ENCODE measurements at places on chromosomes 6 and 20.

DNA sequence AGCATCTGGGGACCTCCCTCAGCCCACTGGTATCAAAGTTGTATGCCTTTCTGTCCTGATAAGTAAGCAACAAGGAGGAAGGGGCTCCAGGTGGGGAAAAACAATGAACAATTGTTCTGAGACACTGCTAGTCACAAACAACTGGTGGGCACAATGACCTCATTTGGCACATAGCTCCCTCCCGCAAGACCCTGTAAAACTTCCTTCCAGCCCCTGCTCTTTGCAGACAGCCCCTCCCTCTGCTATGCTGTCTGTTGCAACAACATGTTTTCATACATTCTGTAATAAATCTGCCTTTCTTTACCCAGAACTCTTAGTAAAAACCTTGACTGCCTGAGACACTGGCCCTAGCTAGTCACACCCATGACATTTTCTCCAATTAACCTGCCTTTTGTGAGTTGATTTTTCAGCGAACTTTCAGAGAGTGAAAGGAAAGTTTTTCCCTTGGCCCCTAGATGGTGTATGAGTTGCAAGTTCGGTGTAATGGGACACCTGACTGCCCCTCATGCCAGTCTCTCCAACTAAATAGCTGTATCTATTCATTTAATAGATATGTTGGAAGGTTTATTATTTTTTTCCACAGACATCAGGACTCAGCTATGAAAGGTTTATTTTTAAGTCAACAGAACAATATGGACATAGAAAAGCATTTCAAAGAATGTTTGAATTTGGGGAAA lies 142.3 kb upstream of the SLC22A16 start:
- no peak overlapping the region for H3K27ac ChIP-seq
- no peaks in the 10 kb centered on the region for H3K27me3 ChIP-seq
- peaks cover 9% of the 10 kb centered on the region for H3K36me3 ChIP-seq
- no peak for DNase-seq
- no peak overlapping the region for H3K4me3 ChIP-seq

DNA sequence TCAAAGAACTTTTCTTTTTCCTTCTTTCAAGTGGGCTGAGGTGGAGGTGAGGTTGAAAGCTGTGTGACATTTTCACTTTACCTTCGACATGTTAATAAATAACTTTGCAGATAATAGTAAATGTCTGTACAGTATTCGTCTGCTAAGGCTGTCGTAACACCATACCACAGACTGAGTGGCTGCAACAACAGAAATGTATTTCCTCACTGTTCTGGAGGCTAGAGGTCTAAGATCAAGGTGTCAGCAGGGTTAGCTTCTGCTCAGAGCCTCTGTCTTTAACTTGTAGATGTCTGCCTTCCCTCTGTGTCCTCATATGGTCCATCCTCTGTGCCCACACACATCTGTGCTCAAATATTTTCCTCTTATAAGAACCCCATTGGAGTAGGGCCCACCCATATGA lies 14.9 kb downstream of the PHACTR2 start:
- H3K27ac ChIP-seq = no peak overlapping the region
- no peak overlapping the region for H3K4me3 ChIP-seq
- no peaks in the 10 kb centered on the region for H3K4me1 ChIP-seq
- no peaks in the 10 kb centered on the region for H3K27me3 ChIP-seq
- no peaks in the 10 kb centered on the region for H3K36me3 ChIP-seq
- no peak for DNase-seq

- no peaks in the 10 kb centered on the region for H3K4me1 ChIP-seq
- no peak for DNase-seq
- no peak overlapping the region for H3K4me3 ChIP-seq
- no peak overlapping the region for H3K27ac ChIP-seq
Observed at GRCh38 chr6:122755901-122756300, 23.6 kb upstream of the FABP7 start.

DNA sequence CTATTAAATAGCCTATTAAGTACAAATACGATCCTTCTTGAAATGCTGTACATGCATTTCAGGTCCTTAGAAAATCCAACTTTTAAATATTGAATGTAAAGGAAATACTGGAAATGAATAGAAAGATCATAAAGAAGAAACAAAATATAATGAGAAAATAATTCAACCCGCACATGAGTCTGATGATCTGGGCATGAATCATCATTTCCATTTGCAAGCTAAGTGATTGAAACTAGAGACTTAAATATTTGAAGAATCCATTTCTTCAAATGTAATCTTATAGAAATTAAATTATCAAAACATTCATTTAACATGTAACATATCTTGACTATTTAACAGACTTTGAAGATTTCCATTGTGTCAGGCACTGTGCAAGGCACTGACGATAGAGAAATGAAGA lies 977.0 kb downstream of the TFAP2A start:
- H3K4me3 ChIP-seq = no peak overlapping the region
- H3K36me3 ChIP-seq = no peaks in the 10 kb centered on the region
- no peaks in the 10 kb centered on the region for H3K27me3 ChIP-seq
- no peak overlapping the region for H3K27ac ChIP-seq
- no peak for DNase-seq

GRCh38 chr20:63037669-63038268 lies 31.0 kb upstream of the BHLHE23 start:
- no peak overlapping the region for H3K4me3 ChIP-seq
- no peaks in the 10 kb centered on the region for H3K36me3 ChIP-seq
- H3K4me1 ChIP-seq = no peaks in the 10 kb centered on the region
- no peak for DNase-seq
- no peaks in the 10 kb centered on the region for H3K27me3 ChIP-seq

- no peaks in the 10 kb centered on the region for H3K4me1 ChIP-seq
- H3K27ac ChIP-seq = no peak overlapping the region
- no peaks in the 10 kb centered on the region for H3K36me3 ChIP-seq
Observed at GRCh38 chr6:131331151-131331550, 195.9 kb downstream of the AKAP7 start.

GRCh38 chr6:146709036-146709622 lies 110.4 kb downstream of the ADGB start:
- no peaks in the 10 kb centered on the region for H3K36me3 ChIP-seq
- H3K4me3 ChIP-seq = no peak overlapping the region
- DNase-seq = no peak

DNA sequence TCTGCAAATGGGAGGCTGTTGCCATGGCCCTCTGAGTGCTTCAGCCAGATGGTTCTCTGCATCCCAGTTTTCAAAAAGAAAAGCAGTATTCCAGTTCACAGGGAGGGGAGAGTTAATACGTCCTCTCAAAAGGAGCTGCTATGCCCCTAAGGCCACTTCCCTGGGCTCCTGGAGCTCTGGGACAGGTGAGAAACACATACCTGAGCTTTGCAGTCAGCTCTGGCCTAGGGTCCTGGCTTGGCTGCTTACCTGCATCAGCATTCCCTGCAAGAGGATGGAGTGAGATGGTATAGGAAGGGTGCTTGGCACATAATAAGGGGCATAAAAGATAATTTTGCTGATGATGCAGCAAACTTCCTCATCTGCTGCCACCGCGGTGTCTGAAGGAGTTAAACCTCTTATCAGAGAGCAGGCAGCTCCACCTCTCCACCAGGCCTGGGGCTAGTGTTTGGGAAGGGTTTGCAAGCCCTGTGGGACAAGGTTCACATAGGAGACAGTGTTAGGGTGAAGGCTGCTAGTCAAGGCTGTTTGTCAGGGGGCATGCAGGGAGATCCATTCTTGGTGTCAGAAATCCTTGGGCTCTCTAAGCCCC lies 62.7 kb downstream of the SLC24A3 start:
- no peak overlapping the region for H3K27ac ChIP-seq
- no peaks in the 10 kb centered on the region for H3K27me3 ChIP-seq
- H3K36me3 ChIP-seq = no peaks in the 10 kb centered on the region

- no peaks in the 10 kb centered on the region for H3K27me3 ChIP-seq
- no peak overlapping the region for H3K4me3 ChIP-seq
- no peaks in the 10 kb centered on the region for H3K4me1 ChIP-seq
- H3K36me3 ChIP-seq = no peaks in the 10 kb centered on the region
Observed at GRCh38 chr6:14467591-14467990, 350.0 kb downstream of the CD83 start.

- no peaks in the 10 kb centered on the region for H3K36me3 ChIP-seq
- H3K4me3 ChIP-seq = no peak overlapping the region
- no peaks in the 10 kb centered on the region for H3K4me1 ChIP-seq
- DNase-seq = no peak
Observed at GRCh38 chr20:22368235-22368634, 216.1 kb downstream of the FOXA2 start.

- no peak overlapping the region for H3K27ac ChIP-seq
- no peak overlapping the region for H3K4me3 ChIP-seq
- DNase-seq = no peak
- no peaks in the 10 kb centered on the region for H3K36me3 ChIP-seq
- H3K27me3 ChIP-seq = no peaks in the 10 kb centered on the region
Observed at GRCh38 chr6:90319979-90320685, 23.5 kb upstream of the BACH2 start.
